NCI-H2029 treated with DMSO at 0.1 percent for 48 hours (cell line): ENCODE measurements at places on chromosomes 2 and 18.

GRCh38 chr2:15426606-15427005 is 134.5 kb downstream of the NBAS start:
- DNase-seq, result no peak

DNA sequence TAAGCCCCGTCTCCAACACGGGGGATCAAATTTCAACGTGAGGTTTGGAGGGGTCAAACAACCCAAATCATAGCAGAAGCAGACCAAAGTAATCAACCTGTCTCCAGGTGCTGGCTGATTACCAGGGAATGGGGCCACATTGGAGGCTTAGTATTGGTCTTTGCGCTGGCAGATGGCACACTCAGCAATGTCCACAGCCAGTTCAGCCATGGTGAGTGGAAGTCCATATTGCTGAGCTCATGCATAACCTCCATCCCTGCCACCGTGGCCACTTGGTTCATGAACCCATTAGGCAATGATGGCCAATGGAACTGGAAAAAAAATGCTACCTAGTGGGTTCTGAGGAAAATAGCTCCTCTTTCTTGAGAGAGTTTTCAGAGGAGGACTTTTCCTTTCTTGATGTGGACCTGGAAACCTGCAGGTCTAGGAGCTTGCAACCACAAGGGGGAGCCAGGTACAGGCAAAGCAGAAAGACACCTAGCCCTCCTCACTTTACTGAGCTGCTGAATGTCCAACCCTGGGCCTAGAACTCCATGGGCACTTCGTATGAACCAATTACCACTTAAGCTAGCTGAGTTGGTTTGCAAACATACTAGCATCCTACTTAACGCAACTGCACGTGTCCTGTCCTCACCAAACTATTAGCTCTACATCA is 128.0 kb upstream of the GYPC start:
- DNase-seq, result no peak

- DNase-seq, result no peak
Observed at GRCh38 chr18:59208602-59209125, 11.3 kb upstream of the GRP start.

GRCh38 chr2:128499367-128500137 is 180.9 kb upstream of the HS6ST1 start:
- DNase-seq, result no peak

DNA sequence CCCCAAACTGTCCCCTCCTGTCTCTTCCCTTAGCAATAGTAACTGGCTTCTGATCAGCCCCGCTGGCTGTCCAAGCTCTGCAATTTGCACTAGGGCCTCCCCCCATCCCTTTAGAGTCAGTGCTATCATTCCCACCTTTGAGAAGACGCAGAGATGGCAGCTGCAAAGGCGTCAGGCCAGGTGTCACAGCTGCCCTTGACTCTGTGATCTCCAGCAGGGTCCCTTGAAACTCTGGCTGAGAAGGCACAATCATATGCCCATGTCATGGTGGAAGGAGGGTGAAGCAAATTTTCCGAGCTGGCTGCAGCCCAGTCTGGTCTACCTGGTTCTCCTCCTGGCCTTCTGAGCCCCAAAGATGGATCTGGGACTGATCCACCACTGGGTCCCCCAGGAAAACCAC is 49.2 kb upstream of the TEX51 start:
- no peak for DNase-seq

- no peak for DNase-seq
Observed at GRCh38 chr2:217667512-217667911, 335.3 kb downstream of the TNS1 start.

DNA sequence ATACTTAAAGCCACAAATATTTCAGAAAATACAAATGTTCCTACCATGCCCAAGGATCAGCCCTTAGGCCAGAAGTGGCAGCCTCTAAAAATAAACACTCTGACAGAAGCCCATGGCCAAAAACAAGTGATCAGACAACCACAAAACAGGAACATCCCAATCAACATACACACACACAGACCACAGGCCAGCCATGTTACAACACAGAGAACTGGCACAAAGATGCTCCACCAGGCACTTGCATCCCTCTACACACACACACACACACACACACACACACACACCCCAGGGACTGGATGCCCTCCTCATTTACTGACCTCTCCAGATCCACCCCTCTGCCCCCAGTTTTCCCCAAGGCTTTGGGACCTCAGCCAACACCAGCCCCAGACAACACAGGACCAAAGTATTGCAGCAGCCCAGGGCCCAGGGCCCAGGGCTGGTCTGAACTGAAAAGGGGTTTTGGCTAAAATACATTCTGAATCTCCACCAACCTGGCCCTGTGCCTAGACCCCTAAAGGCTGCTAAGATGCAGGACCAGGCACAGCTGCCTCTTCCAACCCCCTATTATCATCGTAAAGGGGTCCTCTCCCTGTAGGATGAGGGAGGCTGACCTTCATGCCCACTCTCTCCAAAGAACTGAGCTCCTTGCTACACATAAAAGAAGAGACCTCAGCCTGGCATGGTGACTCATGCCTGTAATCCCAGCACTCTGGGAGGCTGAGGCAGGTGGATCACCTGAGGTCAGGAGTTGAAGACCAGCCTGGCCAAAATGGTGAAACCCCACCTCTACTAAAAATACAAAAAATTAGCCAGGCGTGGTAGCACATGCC is 151.4 kb downstream of the TNS1 start:
- DNase-seq, result no peak

DNA sequence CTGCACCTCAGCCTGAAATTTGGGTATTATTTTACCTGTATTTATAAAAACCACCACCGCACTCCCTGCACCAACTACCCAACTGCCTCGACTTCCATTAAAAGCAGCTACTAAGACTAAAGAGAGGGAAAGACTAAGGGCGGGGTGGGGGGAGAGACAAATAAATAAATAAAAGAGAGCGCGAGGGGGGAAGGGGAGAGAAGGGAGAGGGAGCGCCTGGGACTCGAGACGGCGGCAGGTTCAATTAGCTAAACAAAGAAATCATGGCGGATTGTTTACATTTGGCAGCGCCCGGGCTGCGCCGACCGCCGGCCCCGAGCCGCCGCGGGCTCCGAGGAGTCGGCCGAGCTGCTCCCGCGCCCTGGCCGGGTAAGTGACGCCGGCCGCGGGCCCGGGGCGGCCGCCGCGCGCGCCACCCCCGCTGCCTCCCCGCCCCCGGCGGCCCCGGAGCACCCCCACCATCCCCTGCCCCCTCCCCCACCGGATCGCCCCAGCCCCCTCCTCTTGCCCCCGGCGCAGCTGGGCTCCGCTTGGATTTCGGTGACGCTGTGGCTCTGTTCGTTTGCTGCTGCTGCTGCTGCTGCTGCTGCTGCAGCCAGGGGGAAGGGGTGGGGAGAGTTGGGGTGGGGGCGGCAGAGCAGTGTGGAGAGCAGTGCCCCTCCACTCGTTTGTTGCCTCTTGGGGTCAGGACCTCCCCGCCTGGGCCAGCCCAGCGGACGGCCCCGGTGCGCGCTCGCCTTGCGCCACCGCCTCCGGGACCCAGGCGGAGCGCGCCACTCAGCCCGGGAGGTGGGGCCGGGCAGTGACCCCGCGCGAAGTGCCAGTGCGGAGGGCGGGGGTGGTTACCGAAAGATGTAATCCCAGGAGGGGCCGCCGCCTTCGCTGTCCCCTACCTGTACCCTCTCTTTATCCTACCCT is 187.2 kb upstream of the FANCL start:
- peak; percentile 13 for DNase-seq

DNA sequence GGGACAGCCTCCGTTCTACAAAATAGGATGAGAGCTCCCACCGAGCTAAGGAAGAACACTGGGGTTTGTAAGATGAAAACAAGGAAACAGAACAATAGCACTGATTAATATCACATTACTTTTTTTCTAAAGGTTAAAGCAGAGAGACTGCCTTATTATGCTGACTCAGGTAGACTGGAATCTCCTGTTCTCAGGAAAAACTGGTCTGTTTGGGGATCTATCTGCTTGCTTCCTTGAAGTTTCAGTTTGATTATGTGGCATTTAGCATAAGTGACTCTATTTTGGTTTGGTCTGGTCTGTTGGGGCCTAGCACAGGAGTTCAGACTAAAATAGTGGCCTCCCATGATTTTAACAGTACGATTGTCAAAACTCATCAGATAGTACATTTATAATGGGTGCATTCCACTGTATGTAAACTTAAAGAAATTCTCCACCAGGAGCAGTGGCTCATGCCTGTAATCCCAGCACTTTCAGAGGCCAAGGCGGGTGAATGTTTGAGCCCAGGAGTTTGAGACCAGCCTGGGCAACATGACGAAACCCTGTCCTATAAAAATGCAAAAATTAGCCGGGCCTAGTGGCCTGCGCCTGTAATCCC is 64.1 kb upstream of the NDUFV2 start:
- no peak for DNase-seq

- DNase-seq, result no peak
Observed at GRCh38 chr2:212547716-212548454, 9.3 kb upstream of the ERBB4 start.

DNA sequence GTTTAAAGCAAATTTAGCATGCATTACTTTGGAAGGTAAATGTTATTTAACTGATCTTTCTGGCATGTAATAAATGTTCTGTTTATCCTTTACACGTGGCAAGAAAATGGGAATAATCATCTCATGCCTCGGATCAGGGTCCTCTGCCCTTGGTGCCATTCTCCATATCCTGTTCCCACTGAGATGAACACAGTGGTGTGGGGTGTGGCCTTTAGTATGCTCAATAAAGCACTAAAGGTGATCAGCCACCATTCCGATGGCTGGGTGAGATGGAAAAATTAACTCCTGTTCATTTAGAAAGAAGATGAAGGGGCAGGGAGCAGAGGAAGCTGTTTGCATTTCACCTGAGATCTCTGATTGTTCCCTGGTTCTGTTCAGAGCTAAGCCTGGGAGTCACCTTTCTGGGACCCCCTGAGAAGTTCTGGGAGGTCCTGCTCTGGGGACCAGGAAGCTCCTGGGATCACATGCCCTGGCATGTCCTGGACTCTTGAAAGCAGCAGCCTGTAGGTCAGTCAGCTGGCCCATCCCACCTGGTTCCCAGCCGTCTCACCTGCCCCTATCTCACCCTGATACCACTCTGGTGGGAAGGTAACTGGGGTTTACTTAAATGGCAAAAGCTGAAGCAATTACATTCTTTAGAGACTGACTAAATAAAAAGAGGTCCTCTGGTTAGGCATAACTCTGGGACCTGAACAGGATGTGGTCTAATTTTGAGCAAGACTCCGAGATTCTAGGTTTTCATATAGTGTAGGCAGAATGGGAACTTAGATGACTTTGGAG is 288.9 kb upstream of the EPAS1 start:
- DNase-seq, result no peak

DNA sequence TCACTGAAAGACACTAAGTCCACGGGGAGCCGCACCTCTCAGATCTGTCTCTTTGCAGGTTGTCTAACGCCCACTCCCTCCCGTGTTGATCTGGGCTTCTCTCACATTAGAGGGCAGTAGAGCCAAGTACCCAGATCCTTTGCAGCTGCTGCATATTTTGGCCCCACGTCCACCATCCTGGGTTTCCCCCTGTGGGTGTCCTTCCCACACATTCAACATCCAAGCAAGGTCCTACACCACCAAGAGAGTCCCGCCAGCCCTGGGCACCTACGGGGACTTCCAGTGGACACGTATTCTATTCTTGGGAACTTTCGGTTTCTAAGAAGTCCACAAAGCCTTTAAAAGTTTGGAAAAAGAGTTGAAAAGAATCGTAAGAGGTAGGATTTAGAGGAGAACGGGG is 116.6 kb downstream of the ATL2 start:
- DNase-seq, result no peak

DNA sequence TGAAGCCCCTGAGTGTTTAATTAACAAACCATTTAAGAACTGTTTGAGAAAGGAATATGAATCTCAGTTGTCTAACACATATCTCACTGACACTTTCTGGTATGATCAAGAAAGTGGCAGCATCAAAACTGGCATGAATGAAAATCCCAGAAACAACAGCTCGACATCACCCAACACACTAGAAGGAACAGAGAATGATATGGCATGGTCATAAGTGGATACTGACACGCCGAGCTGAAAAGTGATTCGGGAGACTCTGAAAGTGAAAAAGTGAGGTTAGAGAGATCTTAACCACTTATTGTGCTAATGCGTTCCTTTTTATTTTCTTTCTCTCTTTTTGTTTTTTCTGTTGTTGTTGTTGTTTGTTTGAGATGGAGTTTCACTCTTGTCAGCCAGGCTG is 37.9 kb downstream of the MRPL35 start:
- no peak for DNase-seq

DNA sequence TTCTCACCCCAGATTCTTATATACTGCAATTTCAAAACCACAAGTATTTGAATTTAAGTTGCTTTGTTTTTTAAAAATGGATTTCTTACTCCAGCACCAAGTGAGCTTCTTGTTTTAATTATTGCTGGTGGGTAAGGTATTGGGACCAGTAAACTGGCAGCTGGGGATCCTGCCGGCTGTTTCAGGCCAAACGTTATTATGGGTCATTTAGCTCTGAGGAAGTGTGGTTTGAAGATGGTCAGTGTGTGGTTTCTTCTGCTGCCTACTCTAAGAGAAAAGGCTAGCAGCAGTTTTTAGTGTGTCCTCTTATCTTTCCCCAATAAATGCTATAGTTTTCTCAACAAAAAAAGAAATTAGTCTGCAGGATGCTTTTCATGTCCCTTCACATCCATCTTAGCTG is 30.6 kb downstream of the CFAP221 start:
- DNase-seq, result no peak

DNA sequence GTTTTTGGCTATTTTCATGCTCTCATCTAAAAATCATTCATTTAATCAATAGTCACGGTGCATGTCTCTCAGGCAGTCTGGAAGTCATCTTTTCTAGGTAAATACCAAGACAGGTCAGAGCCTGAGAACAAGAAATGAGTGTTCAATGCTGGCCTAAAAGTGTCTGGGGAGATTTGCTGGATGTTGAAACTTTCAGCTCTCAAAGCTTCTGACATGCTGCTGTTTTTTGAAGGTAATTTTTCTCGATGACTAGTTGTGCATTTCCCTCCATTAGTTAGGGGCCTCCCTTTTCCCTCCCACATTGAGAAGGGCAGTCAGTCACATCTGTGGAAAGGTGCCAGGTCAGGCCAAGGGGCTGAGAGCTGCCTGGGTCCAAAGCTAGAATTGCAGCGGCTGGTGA is 115.6 kb downstream of the LPIN1 start:
- no peak for DNase-seq

GRCh38 chr18:2368102-2368501 is 203.2 kb downstream of the METTL4 start:
- DNase-seq, result no peak

- no peak for DNase-seq
Observed at GRCh38 chr18:47323158-47323557, 71.7 kb upstream of the SKOR2 start.

DNA sequence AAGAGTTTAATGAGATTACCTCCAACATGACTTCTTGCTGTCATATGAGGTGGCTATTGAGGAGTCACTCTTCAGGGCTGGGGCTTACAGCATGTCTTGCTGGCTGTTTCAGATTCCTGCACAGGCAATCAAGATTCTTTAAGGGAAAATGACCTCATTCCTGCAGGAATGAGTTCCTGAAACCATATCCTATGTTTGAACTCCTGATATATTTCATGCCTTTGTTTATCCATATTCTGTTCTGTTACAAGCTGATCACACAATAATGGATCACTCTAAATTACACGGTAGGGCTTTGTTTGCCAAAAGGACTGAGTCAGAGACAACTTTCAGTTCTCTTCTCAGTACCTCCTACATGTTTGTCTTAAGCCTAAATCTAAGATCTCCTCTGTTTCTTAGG is 879.8 kb upstream of the PIK3C3 start:
- no peak for DNase-seq
